ENCODE measurements at places on chromosomes 4 and X. TPM values are rescaled to one million over a fixed set of nuclear protein-coding genes. Genes with fewer than 3 reads are reported as not detected.

- DNase-seq: no peak
Observed at GRCh38 chrX:6279277-6279909, 50.7 kb upstream of the NLGN4X start.

GRCh38 chrX:102345916-102346315 lies 93.9 kb downstream of the NXF2B start:
- no peak for DNase-seq

DNA sequence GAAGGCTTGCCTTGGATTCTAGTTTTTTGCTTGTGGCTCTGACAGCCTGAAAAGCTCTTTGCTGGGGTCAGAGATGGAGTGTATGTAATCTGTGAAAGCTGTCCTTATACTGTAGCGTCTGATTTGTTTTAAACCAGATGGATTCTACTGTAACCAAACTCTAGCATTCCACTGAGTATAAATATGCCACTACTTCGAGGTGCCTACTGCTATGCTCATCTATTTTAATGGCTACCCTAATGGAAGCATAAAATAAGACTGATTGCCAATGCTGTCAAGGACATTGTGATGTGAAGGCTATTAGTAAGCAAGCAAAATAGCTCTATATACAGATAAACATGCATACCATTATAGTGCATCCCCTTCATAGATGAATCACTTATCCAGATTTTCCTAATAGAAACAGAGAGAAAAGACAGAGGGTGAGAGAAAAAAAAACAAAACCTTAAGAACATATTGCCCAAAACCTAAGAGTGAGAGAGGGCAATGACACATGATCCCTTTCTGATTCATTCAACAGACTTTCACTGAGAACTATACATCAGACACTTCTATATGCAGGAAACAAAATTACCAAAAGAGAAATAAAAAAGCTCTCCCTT lies 1025.8 kb upstream of the LCORL start:
- DNase-seq: no peak

- no peak for DNase-seq
Observed at GRCh38 chr4:19944806-19945205, 306.9 kb upstream of the SLIT2 start.

DUSP9 gene
- 50.4 TPM for polyA plus RNA-seq

TMPRSS11B gene
- polyA plus RNA-seq: not detected
